ENCODE measurements at places on chromosomes 1 and 21. TPM values are rescaled to one million over a fixed set of nuclear protein-coding genes. Genes with fewer than 3 reads are reported as not detected.

SLFNL1 gene
- not detected for total RNA-seq

PLEKHN1 gene
- 2.0 TPM for total RNA-seq

DISP3 gene
- total RNA-seq, result 3.5 TPM

LCE2C gene
- total RNA-seq, result not detected

BCL10 gene
- total RNA-seq, result 29.4 TPM
